NCI-H2107 (cell line): ENCODE measurements at places on chromosomes 3 and 15.

GRCh38 chr15:78950343-78950742 lies 5.5 kb upstream of the CTSH start:
- DNase-seq = no peak

- DNase-seq = no peak
Measured at GRCh38 chr3:19364148-19364547, 215.8 kb downstream of the KCNH8 start.

- DNase-seq = no peak
Measured at GRCh38 chr3:168138421-168138820, 42.7 kb upstream of the GOLIM4 start.

GRCh38 chr3:151426341-151426657 lies 34.6 kb downstream of the IGSF10 start:
- no peak for DNase-seq

DNA sequence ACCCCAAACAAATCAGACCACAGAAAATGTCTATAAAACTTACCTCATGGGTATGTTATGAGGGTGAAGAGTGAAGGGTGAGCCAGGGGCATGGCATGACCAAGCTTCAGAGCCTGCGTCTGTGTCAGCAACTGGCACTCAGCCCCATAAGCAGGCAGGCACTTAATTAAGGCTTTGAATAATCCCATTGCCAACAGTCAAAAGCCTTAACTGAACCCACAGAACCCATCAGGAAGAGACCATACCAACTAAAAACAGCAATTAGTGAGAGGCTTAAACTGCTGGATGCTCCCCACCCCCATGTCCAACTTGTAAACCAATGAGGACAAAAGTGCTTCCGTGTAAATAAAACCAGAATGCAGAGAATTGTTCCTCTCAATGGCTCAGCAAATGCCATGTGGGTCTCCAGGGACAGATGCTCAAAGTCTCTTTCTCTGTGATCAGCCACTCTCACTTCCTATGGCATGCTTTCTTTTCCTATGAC lies 126.0 kb downstream of the MYLK start:
- DNase-seq = peak; percentile 87
